ENCODE measurements at places on chromosomes 12 and 14.

DNA sequence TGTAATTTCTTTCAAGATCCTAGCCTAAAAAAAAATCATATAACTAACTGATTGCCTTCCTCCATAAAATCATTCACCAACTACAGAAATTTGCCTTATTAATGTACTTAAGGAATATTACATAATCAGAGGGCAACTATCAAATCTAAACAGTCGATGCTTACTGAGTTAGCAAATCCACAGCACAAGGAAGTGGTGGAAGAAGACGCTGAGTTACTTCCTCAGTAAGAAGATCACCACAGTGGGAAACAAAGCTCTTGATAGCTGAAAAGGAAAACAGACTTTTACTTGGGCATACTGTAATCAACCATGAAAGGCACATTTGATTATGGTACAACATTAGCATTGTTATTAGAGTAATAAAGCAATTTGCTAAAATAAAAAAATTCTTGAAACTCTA lies 48.7 kb downstream of the HEATR5A start:
- no peaks in the 10 kb centered on the region for H3K4me1 ChIP-seq
- no peaks in the 10 kb centered on the region for H3K27me3 ChIP-seq
- DNase-seq = no peak
- H3K27ac ChIP-seq = no peak overlapping the region

DNA sequence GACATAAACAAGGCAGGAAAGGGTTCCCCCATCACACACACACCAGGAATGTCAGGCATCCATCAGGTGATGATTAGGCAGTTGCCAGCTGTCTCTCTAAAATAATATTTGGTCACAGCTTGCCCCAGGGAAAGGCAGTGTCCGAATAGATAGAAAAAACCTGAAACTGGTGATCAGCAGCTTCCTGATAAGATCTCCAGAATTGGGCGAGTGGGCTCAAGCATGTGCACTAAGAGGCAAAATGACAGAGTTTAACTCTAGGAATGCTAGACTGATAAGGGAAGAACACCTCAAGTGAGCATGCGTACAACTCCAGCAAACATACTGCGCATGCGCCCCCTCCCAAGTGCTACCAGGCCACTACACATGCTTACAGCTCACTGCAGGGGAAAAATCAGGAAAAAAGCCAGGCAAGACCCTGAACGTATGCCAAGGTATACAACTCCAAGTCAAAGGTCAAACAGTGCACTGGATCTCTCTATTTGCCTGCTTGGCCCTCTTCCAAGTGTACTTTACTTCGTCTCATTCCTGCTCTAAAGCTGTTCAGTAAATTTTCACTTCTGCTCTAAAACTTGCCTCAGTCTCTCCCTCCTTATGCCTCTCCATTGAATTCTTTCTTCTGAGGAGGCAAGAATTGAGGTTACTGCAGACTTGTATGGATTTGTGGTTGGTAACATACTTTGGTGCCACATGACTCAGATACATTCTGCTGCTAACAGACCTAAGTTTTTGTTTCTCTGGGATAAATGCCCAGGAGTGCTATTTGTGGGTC lies 73.5 kb upstream of the VASH1 start:
- H3K27me3 ChIP-seq = peaks cover 3% of the 10 kb centered on the region
- H3K4me1 ChIP-seq = no peaks in the 10 kb centered on the region
- H3K27ac ChIP-seq = no peak overlapping the region
- DNase-seq = peak; percentile 24
- H3K4me3 ChIP-seq = no peak overlapping the region

DNA sequence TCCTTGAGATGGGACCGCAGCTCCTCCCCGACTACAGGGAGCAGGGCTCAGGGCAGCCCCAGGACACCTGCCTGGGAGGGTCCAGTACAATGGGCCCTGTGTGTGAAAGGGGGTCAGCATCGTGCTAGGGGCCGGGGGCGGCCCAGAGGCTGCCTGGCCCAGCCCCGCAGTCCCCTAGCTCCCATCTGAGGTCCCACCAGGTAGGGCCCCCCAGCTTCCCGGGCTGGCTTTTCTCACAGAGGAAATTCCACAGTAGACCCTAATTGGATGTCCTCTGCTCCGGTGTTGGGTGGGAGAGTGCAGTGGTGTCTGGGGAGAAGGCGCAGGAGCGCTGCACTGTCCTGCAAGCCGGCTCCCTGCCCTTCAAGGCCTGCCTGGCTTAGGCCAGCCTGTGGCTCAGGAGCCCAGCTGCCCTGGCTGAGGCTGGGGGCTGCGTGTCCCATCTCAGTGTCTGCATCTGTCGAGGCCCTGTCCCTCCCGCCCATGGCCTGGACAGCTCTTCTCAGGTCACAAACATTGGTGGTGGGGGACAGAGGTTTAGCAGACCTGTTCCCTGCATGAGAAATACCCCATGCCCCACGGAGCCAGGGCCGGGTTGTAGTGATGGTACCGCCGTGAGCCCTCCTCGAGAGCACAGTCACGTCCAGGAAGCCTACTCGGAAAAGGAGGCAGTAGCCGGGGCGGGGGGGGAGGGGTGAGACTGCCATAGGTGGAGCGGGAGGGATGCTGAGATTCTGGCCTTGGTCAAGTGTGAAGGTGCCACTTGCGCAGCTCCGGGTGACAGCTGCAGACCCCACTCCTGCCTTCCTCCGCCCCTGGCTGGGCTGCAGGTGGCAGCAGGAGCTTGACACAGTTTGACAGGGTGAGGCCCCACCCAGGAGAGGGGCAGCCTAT lies 11.6 kb downstream of the HIP1R start:
- peaks cover 12% of the 10 kb centered on the region for H3K4me1 ChIP-seq
- no peak overlapping the region for H3K4me3 ChIP-seq
- DNase-seq = no peak
- no peaks in the 10 kb centered on the region for H3K36me3 ChIP-seq
- no peaks in the 10 kb centered on the region for H3K27me3 ChIP-seq
- no peak overlapping the region for H3K27ac ChIP-seq

- no peaks in the 10 kb centered on the region for H3K27me3 ChIP-seq
- no peaks in the 10 kb centered on the region for H3K36me3 ChIP-seq
- no peak for DNase-seq
- peaks cover 18% of the 10 kb centered on the region for H3K4me1 ChIP-seq
These were observed 21.4 kb upstream of the RCOR1 start for GRCh38 chr14:102571043-102571442.

DNA sequence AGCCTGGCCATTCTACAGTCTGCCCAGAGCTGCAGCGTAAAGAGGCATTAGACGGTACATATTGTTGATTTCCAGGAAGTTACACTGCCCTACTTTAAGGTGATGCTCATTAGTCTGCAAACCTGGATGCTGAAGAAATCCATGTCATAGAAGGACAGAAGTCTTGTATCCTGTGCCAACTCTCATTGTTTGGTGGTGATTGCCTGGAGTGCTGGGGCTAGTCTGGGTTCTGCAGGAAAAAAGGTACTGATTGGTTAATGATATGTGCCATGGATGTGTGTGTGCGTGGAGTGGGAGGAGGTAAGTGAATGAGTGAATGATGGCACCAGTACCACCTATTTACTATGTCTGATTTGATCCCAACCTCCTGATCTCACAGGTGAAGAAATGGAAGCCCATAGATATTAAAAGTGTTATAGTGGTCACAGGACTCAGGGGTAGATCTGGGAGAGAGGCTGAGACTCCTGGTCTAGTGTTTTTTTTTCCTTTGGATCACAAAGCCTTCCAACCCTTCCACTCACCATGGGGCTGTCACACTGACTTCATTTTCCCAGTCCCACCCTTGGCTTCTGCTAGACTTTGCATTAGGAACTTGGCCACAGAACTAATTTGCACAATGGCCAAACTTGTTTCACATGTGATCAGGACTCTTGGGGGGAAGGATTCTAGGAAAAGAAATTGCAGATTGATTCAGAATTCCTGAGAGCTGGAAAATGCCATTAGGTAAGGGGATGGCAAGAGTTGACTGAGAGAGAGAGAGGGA lies 96.1 kb downstream of the TMX1 start:
- H3K4me3 ChIP-seq = no peak overlapping the region
- no peak for DNase-seq
- H3K27me3 ChIP-seq = no peaks in the 10 kb centered on the region
- H3K36me3 ChIP-seq = no peaks in the 10 kb centered on the region

- peaks cover 5% of the 10 kb centered on the region for H3K4me1 ChIP-seq
- no peak for DNase-seq
- H3K27ac ChIP-seq = no peak overlapping the region
- no peak overlapping the region for H3K4me3 ChIP-seq
- H3K36me3 ChIP-seq = peaks cover 4% of the 10 kb centered on the region
- no peaks in the 10 kb centered on the region for H3K27me3 ChIP-seq
These were observed 302.1 kb downstream of the RMST start for GRCh38 chr12:97764700-97765099.

DNA sequence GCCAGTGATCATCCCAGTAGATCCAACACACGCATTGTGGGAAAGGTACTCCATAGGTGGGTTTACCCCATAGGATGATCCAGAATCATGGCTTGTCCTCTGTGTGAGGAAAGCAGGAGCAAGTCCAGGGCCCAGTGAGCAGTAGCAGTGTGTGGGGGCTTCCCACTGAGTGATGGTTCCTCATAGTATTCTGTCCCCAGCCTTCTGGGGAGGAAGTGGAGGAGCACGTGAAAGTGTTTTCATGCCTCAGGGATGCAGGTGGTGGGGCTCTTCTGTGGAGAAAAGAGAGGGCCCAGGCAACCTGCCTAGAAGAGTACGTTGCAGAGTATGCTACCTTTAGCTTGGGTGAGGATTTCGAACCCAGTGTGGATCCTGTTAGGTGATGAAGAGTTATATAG lies 56.5 kb downstream of the SUSD6 start:
- H3K27ac ChIP-seq = peak overlapping the region; percentile 9
- H3K4me1 ChIP-seq = peaks cover 59% of the 10 kb centered on the region
- DNase-seq = no peak
- peak overlapping the region; percentile 1 for H3K4me3 ChIP-seq
- H3K27me3 ChIP-seq = no peaks in the 10 kb centered on the region

DNA sequence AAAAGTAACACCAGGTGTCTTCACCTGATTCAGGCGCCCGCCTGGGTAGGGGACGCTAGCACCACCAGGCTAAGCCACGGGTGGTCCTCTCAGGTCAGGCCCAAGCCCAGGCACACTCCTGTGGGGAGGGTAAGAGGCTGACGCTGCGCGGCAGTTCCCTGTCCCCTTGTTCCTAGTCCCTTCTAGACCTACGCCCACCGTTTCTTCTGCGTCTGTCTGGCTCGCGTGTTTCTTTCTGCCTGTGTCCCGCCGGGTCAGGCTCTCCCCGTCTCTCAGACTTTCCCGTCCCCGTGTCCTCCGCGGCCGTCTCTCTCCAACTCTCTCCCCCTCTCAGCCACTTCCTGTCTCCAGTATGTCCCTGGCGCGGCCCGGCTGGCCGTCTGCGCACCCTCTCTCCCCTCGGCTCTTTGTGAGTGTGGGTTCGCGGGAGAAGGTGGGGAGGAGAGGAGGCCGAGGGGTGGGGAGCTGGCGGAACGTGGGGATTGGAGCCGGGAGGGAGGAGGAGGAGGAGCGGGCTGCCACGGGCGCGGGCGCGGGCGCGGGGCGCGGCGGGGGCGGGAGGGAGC lies 3.1 kb upstream of the TNS2 start:
- no peak for DNase-seq
- H3K36me3 ChIP-seq = peaks cover 8% of the 10 kb centered on the region
- H3K27ac ChIP-seq = peak overlapping the region; percentile 93
- no peaks in the 10 kb centered on the region for H3K27me3 ChIP-seq

DNA sequence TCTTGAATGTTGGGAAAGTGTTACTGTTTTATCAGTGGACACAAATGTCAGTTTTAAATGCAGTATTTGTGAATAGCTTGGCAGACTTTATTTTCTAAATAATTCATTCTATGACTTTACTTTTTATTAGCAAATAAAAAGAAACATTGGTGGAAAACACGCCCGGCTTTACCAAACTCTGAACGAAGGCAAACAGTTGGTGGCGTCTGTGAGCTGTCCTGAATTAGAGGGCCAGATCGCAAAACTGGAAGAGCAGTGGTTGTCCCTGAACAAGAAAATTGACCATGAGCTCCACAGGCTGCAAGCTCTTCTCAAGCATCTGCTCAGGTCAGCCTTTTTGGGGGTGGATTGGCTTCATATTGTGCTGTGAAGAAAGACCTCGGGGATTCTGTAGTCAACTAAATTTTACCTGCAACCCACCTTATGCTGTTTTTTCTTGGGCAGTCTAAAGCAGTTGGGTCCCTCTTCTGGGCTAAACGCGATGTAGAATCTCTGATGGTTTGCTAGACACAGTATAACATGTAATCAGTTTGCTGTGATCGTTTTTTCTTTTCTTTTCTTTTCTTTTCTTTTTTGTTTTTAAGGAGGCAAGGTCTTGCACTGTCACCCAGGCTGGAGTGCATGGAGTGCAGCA lies 156.4 kb downstream of the ESR2 start:
- peaks cover 15% of the 10 kb centered on the region for H3K36me3 ChIP-seq

- H3K4me1 ChIP-seq = peaks cover 11% of the 10 kb centered on the region
- no peak for DNase-seq
- H3K4me3 ChIP-seq = no peak overlapping the region
- peaks cover 6% of the 10 kb centered on the region for H3K27me3 ChIP-seq
These were observed 7.7 kb downstream of the ANKRD33 start for GRCh38 chr12:51895378-51896135.

GRCh38 chr14:71705460-71705859 lies 226.8 kb upstream of the RGS6 start:
- no peak overlapping the region for H3K27ac ChIP-seq
- H3K4me3 ChIP-seq = no peak overlapping the region
- H3K36me3 ChIP-seq = peaks cover 17% of the 10 kb centered on the region

GRCh38 chr12:89552376-89552775 lies 26.5 kb upstream of the POC1B start:
- no peak for DNase-seq
- H3K4me3 ChIP-seq = no peak overlapping the region
- no peak overlapping the region for H3K27ac ChIP-seq
- H3K4me1 ChIP-seq = peaks cover 5% of the 10 kb centered on the region
- H3K27me3 ChIP-seq = no peaks in the 10 kb centered on the region

DNA sequence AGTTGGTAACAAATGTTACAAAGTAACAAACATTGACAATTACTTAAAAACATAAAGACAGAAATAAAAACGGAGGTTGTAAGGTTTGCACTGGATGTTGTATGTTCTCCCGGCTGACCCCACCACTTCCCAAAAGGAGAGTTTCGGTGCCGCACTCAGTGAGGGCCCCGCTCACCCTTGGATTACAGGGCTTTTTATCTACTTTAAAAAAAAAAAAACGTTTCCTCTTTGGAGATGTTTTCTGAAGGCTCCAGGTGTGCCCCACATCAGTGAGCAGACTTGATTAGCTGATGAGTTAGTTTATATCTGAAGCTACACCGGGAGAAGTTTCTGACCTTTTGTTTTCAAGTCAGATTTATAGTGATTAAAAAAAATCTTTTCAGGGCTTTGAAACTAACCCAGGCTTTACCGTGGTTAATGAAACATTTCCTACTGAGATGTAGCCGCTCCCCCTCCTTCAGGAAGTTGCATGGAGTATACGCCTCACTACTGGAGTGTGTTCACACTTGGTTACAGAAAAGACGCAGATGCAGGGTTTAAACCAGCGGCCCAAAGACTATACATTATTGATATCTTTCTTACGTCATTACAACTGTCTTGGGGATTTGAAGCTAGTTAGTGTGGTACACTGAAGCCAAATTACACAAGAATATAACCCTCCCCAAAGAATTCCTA lies 38.0 kb upstream of the BCL7A start:
- peaks cover 7% of the 10 kb centered on the region for H3K4me1 ChIP-seq
- no peaks in the 10 kb centered on the region for H3K36me3 ChIP-seq
- DNase-seq = no peak
- H3K27me3 ChIP-seq = no peaks in the 10 kb centered on the region
- no peak overlapping the region for H3K4me3 ChIP-seq
- no peak overlapping the region for H3K27ac ChIP-seq

- H3K4me1 ChIP-seq = peaks cover 14% of the 10 kb centered on the region
- peak overlapping the region; percentile 61 for H3K27ac ChIP-seq
- peaks cover 30% of the 10 kb centered on the region for H3K36me3 ChIP-seq
- H3K4me3 ChIP-seq = peak overlapping the region; percentile 13
These were observed 27.9 kb downstream of the BORCS5 start for GRCh38 chr12:12384571-12385340.

- no peak overlapping the region for H3K27ac ChIP-seq
- H3K27me3 ChIP-seq = peaks cover 3% of the 10 kb centered on the region
- no peak for DNase-seq
- no peak overlapping the region for H3K4me3 ChIP-seq
These were observed 31.1 kb upstream of the TMX1 start for GRCh38 chr14:51208982-51209381.

Measured in type B pancreatic cell (in vitro differentiated cells).